NCI-H526 (cell line): ENCODE measurements at places on chromosomes 1 and 21.

DNA sequence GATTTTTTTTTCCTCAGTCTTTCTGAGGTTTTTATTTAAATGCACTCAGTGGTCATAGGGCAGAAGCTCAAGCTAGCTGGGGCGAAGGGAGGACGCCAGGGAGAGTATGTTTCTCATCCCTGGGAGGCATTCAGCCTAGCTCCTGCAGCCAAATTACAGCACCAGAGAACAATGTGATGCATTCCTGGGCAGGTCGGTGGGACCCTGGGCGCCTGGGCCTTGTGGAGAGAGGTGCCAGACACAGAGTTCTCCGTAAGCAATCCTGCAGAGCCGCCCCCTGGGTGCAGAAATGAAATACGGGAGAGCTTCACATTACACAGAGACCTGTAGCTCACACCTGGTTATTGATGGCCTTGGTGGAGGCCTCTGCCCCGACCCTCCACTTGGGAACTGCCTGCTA, 15.5 kb downstream of the WNT2B start:
- DNase-seq, result no peak

GRCh38 chr1:60255565-60255964, 182.0 kb upstream of the C1orf87 start:
- DNase-seq, result no peak

GRCh38 chr1:179082333-179082998, 596 bp downstream of the TOR3A start:
- DNase-seq, result peak; percentile 73

DNA sequence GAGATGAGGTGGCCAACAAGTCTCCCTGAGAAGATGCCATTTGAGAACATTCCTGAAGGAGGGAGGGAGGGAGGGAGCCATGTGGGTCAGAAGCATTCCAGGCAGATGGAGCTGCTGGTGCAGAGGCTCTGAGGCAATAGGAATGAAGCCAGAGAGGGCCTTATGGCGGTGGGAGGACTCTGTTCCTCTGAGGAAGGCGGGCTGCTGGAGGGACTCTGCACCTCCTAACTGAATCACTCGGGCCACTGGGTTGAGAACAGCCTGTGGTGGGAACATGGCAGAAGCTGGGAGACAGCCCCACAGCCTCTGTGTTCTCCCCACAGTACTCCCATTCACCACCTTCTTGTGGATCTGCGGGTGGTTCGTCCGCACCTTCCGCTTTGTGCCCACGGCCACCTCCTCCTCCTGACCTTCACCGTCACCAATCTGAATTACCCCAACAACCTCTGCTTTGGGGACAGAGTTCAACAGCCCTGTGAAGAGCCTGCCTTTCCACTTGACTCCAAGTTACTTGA, 2.4 kb upstream of the TMEM125 start:
- DNase-seq, result no peak

DNA sequence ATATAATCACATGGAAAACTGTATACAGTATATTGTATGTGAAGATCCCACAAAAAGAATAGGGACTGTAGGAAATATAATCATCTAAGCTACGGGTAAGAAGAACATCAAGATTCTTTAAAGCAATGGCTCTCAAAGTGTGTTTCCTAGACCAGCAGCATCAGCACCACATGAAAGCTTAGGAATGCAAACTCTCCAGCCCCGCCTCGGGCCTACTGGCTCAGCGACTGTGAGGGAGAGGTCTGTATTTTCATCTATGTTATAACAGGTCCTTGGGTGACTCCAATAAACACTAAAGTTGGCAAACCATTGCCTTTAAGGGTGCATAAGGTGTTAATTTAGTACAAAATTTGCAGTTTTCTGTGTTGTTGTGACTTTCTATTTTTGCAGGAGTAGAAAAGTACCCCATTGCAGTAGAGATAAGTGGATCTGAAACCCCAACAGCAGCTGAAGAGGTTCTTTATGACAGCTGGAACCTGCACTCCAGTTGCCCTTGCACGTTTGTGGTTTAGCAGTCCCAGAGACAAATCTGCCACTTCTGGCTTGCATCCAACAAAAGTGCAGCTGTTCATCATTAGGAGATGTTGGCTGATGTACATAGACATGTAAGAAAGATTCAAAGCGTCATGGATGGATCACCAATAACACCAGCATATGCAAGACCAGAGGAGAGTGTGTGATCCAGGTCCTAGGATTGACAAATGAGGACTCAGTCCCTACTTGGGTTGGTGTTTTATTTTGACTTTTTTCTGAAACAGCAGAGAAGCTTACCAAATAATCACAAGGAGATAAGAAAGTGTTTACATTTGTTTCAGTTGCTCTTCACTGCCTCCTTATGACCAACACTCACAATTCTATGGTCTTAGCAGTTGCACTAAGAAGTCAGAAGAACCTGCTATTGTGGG, 15.9 kb upstream of the IFNAR1 start:
- no peak for DNase-seq
